DMS 273 treated with DMSO at 0.1 percent for 48 hours (cell line): ENCODE measurements at places on chromosomes 6 and 20.
A peak's percentile ranks its signal among the peaks of the same experiment; 100 is the strongest.

DNA sequence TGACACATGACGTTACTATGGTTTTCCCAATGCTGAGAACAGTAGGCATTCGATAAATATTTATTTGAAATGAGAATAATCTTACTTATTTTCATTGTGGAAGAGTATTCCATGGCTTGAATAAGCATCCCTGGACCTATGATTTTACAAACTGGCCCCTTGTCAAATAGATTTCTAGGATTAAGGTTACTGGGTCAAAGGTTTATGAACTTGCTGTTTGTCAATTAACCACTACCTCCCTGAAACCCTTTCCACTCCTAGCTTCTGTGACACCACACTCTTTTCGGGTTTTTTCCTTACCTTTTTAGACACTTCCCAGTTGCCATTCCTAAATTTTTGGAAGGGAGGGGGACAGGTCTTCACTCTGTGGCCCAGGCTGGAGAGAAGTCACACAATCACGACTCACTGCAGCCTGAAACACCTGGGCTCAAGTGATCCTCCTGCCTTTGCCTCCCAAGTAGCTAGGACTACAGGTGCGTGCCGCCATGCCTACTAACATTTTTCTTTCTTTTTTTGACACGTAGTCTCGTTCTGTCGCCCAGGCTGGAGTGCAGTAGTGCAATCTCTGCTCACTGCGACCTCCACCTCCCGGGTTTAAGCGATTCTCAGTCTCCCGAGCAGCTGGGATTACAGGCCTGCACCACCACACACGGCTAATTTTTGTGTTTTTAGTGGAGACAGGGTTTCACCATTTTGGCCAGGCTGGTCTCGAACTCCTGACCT is 5.1 kb upstream of the SRSF6 start:
- DNase-seq, result no peak

- DNase-seq, result no peak
Observed at GRCh38 chr6:117795234-117795633, 111.8 kb upstream of the SLC35F1 start.

DNA sequence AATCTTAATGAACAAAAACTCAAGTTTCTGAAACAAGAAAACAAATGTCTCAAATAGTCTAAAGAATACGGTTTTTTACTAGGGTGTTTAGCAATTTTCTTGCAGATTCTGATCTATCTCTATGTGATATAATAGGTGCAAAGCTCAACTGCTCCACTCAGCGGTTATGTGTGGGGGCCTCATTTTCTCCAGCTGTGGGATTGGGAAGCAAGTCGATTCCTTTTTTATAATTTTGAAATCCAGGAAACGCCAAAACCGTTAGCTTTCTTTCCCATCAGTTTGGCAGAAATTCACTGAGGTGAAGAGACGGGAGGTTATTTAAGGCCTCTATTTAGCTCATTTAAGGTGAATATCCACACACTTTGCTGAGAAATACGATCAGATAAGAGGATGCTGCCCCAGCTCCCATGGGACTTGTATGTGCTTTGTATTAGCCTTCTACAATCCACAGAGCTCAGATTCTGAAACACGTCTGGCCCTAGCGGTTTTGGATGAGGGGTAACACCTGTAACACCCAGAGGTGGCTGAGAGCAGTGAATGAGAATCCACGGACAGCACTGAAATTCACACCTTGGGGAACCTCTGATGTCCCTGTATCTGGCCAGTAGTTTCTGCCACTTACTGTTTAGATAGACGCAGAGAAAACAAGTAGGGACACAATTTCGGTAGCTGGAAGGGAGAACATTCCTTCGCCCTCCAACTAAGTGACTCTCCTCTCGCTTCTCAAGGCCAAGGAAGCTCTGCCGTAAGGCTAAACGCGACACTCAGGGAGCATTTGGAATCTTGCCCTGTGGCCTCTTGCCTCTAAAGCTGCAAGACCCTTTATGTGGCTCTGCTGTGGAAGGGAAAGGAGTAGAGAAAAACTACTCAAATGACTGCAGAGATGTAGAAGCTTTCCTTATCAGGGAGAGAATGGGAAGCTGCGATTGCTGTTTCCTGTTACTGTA is 6.5 kb upstream of the BCAS4 start:
- DNase-seq, result peak; percentile 8

GRCh38 chr20:36686504-36686903 is 40.5 kb upstream of the SLA2 start:
- no peak for DNase-seq

DNA sequence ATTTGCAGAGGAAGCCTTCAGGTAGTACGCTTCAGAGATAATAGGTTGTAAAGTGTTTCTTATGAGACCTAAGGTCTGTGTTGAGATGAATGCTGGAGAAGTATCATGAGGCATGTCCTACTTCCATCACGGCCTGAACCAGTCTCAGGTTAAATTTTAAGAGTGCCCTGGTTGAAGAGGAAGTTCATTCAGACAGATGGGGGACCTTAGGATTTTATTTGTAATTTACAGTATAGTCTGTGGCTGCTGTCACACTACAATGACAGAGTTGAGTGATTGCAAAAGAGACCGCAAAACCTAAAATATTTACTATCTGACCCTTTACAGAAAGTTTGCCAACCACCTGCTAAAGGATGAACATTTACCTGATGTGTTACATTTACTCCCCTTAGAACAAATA is 70.9 kb downstream of the UST start:
- no peak for DNase-seq

GRCh38 chr6:136317971-136318370 is 28.3 kb upstream of the BCLAF1 start:
- DNase-seq, result no peak

GRCh38 chr6:121526282-121526681 is 90.8 kb downstream of the GJA1 start:
- DNase-seq, result no peak

GRCh38 chr6:160534050-160534696 is 129.9 kb downstream of the LPA start:
- peak; percentile 0 for DNase-seq

GRCh38 chr6:90251295-90251992 is 45.2 kb downstream of the BACH2 start:
- DNase-seq, result no peak

- DNase-seq, result no peak
Observed at GRCh38 chr6:111589366-111589765, 16.3 kb downstream of the TRAF3IP2 start.

GRCh38 chr6:161409353-161409752 is 135.5 kb upstream of the AGPAT4 start:
- DNase-seq, result no peak

GRCh38 chr20:53832499-53832898 is 237.9 kb downstream of the BCAS1 start:
- DNase-seq, result no peak

DNA sequence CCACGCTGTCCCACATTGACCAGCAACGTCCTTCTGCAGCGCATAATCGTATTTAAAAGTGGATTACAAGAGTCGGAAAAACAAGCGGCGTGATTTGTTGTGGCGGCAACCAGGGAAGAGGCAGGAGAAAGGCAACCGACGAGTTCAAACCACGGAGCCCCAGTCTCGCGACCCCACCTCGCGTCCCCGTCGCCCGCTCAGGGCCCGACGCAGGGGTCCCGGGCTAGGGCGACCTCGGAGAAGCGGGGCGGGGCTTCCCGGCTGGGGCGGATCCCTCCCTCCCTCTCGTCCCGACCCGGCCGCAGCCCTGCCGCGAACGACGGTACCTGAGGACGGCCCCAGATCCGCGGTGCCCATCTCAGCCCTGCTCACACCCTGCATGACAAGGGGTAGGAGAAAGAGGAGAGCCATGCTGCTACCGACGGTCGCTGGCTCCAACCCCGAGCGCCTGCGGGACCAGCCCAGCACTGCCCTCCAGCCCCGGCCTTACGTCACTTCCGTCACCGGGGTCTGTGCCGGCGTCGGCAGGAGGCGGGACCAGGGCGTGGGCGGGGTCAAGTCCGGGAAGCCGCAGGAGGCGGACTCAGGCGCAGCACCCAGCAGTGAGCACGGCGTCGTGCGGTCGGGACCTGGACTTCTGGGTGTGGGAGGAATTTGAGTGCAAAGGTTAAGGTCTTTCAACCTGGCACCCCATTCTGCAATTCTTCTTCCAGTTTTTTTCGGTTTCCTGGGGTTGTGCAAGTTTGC is at the start of gene IFNGR1:
IFNGR1 (minus strand) TSS at position 469 of the 747 bp plus-strand sequence; CDS start at position 411, 58 bp downstream.
- peak; percentile 58 for DNase-seq

DNA sequence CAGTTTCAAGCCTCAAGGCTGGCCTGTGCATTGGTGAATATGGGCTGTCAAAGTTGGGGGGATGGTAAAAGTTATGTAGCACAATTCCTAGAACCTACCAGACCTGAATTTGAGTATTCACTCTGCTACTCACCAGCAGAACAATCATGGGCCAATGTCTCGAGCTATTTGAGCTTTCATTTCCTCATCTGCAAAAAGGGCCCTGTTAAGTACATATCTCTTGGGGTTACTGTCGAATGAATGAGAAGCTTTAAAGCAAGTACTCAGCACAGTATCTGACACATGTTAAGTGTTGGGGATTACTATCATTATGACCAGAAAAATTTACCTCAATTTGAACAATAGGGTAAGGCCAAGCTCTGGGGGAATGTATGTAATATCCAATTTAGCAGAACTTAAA is 13.5 kb upstream of the ENPP4 start:
- no peak for DNase-seq

DNA sequence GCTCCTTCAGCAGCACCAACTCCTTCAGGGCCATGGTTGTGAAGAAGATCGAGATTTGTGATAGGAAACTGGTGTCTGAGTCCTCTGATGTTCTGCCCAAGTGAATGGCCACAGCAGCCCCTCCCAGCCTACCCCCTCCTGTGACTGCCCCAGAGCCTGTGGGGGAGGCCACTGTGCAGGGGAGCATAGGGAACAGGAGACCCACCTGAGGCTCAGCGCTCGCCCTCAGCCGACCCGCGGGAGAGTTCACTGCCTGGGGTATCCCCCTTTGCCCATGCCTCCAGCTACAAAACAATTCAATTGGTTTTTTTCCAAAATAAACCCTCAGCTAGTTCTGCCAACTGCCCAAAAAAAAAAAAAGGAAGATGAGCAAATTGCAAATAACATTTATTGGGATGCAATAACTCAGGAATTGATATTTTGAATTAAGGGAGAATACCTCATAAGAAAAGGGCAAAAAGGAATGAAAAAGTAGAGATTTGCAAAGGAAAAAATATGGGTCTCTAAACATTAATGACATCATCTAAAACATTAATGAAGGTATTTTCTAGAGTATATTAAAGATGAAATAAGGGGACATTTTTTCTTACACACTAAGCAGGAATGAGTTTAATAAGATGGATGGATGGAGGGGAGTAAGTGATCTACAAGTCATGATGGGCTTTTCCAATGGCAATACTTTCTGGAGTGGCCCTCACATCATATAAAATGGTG is 46.1 kb downstream of the KIAA0319 start:
- DNase-seq, result no peak

DNA sequence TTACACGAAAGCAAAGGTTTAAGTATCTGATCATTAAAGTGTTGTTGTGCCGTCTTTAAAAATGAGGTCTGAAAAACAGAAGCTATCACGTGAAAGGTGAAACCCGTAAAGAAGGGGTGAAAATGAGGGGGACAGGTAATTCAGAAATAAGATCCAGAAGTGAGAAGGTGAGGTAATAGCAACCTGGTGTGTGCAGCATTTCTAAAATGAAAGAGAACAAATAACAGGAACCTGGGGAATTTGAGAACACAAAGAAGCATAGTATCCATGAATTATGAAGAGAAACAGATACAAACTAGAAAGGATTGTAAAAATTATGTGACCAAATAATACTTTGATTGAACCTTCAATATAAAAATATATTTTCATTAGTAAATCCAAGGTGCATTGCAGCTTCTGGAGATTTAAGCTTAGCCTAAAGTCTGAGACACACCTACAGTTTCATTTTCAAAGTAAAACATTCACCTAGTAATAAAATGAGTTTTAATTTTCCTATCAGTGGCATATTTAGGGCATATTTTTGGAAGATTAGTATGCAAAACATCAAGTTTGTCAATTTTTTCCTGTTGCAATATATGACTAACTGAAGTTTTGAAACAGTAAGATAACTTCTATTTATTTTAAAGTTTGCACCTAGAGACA is 1.4 kb downstream of the HEY2 start:
- DNase-seq, result no peak

GRCh38 chr20:13222319-13222716 is 1.2 kb downstream of the ISM1 start:
- no peak for DNase-seq

DNA sequence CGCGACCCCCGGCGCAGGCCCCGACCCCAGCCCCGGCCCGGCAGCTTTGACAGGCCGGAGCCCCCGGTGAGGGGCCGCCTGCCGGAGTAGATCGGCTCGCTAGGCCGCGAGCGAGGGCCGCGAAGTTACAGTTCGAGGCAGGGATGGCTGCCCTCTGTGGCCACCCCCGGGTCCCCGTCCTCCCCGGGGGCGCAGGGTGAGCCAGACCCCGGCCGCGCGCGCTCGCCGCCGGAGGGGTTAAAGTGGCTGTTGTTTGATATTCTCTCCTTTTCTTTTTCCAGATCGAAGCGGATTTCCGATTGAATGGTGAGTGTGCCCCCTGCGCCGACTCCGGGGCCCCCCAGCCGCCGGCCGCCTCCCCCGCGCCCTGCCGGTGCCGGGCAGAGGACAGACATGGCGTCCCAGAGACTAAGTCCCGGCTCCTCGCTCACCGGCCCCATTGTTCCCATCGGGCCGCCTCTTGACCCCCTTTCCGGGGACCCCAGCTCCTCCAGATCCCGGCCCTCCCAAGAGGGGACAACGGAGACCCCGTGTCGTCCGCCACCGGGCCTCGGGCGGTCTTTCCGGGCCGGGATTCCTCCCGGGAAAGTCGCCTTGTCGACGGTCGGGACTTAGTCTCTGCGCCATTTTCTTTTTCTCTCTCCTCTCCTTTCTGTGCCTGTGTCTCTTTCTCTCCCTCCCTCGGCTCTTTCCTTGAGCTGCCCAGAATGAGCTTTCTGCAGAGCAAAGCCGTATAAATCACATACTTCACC is 704 bp downstream of the TOP1 start:
- DNase-seq, result no peak

- DNase-seq, result no peak
Observed at GRCh38 chr6:168619560-168620314, 178.8 kb downstream of the SMOC2 start.

- no peak for DNase-seq
Observed at GRCh38 chr6:30844118-30844535, 40.2 kb upstream of the DDR1 start.

- no peak for DNase-seq
Observed at GRCh38 chr6:30481211-30481964, 7.9 kb upstream of the HLA-E start.

DNA sequence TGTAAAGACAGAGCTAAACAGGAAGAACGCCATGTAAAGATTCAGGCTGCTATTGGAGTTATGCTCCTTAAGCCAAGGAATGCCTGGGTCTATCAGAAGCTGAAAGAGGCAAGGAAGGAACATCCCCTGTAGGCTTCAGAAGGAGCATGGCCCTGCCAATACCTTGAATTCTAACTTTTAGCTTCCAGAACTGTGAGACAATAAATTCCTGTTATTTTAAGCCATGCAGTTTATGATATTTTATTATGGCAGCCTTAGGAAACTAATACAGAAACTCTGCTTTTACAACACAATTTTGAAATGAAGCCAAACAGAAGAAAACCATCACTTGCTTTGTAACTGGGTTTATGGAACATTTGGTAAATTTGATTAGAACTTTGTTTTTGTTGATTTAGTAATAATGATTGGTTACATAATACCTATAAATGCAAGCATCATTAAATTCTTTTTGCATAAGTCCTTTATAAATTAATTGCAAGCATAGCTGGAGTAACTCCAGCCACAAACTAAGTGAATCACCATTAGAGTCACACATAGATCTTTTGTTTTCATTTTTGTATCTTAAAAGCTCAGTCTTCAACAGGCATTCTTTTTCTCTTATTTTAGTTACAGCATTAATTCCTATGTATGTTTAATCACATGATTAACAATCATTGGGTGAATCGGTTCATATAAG is 33.5 kb upstream of the TSPYL1 start:
- DNase-seq, result no peak

GRCh38 chr6:73532293-73532692 is 11.5 kb upstream of the EEF1A1 start:
- no peak for DNase-seq
